Hematopoietic multipotent progenitor cell treated with erythropoietin and hydrocortisone succinate and interleukin-3 and kit ligand, for 6 days (in vitro differentiated cells): ENCODE measurements at places on chromosomes 5 and 9.

- no peak for DNase-seq
Observed at GRCh38 chr9:130450344-130451003, 5.7 kb downstream of the ASS1 start.

DNA sequence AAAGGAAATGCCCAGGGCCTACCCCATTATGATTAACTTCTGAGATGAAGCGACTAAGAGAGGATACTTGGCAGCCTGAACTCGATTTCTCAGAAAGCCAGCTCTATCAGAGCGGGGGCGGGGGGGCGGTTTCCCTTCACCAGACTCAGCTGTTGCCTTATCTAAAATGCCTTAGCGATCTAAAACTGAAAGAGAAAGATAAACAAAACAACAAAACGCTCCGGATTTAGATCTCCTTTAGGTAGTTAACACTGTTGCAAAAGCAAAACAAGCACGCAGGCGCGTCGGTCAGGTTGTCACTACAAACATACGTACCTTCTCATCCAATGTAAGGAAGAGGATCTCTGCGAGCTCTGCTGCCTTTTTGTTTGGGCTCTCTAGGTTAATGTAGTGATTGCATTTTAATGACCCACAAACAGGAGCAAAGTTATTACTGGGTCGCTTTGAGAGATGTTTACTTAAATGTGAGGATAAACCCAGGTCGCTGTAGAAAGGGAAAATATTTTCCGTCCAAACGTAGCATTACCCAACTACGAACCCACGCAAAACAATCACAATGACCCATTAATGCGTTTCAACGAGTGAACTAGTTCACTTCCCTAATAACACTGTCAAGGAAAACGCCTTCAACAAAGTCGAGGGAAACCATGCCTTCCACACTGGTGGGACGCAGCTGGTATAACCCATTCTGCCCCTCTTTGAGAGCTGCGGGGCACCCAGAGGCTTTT, 982 bp downstream of the EPB41L4A start:
- peak; percentile 86 for DNase-seq

DNA sequence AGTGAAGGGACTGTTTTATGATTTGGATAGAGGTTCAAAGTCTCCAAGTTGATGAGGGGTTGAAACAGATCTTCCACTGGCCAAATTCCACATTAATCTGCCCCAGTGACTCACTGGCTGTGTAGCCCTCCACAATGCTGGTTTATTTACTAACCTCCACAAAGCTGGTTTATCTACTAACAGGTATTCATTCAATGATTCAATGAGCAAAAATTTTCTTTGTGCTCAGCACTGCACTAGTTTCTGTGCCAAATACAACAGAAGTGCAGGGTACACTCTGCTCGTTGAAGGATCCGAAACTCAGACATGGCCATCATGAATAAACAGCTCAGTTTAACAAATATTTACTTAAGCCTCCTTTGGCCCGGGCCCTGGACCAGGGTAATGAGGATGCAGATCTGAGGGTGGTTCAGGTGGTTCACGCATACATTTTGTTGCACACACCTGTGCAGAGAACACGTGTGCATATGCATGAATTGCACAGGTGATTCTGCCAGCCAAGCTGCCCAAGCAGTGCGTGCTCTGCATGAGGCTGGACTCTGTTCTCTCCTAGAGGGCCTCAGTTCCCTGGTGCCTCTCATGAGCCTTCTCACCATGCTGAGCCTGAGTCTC, 71.0 kb downstream of the SH3PXD2B start:
- DNase-seq, result no peak

- DNase-seq, result no peak
Observed at GRCh38 chr9:15982182-15982581, 429.3 kb downstream of the CCDC171 start.

GRCh38 chr9:113524468-113524867, 60.9 kb downstream of the RGS3 start:
- DNase-seq, result no peak

- DNase-seq, result no peak
Observed at GRCh38 chr5:144191531-144191930, 20.9 kb downstream of the KCTD16 start.

DNA sequence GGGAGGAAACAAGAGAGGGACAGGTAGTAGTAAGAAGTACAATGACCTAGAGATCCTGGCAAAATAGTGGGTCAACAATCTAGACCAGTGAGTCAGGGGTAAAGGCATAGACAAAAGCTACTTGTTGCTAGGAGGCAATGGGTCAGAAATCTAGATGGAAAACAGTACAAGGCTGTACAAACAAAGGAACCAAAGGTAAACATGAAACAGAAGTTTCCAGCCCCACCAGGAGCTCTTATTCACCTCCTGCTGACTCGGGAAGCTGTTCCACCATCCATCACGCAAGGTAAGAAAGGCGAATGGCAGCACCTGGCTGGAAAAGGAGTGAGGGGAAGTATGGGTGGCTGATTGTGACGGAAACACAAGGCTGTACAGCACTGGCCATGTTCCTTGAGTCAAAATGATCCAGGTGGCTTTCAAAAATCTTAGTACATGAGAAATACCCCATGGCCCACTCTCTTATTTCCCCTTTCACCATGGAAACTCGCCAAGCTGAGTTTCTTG, 70.5 kb upstream of the RAI14 start:
- no peak for DNase-seq

DNA sequence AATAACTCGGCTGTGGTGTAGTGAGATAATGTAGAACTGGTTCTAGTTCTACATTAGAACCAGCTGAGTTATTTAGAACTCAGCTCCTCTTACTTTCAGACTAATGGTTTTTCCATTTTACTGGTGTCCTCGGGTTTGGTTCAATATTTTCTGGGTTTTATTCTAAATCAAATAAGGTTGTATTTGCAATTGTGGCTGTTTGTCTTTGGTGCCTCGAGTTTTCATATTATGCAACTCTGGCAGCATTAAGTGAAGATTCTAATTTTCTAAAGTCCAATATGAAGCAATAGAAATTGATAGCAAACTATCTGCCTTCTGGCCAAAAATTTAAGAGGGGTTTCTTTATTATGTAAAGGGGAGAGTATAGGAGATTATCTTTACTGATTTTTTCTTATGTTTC, 19.0 kb downstream of the C6 start:
- no peak for DNase-seq

DNA sequence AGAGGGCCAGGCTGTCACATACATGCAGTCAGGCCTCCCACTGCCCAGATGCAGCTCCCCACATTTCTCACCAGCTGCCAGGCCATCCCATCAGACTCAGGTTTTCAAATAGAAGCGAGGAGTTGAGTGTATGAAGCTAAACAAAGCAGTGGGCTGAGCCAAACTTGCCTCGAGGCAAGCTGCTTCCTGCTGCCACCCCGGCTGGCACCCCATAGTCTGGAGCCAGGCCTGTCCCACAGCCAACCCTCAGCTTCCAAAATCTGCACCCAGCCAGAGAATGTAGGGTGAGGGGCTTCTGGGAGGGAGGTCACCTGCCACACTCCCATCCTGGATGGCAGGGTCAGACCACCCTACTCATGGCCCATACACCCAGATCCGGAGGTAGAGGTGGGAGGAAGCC, 22.3 kb upstream of the ALDH1B1 start:
- no peak for DNase-seq

- no peak for DNase-seq
Observed at GRCh38 chr5:149951138-149951749, 6.7 kb upstream of the PDE6A start.

- no peak for DNase-seq
Observed at GRCh38 chr5:53411388-53411787, 69.0 kb upstream of the FST start.

DNA sequence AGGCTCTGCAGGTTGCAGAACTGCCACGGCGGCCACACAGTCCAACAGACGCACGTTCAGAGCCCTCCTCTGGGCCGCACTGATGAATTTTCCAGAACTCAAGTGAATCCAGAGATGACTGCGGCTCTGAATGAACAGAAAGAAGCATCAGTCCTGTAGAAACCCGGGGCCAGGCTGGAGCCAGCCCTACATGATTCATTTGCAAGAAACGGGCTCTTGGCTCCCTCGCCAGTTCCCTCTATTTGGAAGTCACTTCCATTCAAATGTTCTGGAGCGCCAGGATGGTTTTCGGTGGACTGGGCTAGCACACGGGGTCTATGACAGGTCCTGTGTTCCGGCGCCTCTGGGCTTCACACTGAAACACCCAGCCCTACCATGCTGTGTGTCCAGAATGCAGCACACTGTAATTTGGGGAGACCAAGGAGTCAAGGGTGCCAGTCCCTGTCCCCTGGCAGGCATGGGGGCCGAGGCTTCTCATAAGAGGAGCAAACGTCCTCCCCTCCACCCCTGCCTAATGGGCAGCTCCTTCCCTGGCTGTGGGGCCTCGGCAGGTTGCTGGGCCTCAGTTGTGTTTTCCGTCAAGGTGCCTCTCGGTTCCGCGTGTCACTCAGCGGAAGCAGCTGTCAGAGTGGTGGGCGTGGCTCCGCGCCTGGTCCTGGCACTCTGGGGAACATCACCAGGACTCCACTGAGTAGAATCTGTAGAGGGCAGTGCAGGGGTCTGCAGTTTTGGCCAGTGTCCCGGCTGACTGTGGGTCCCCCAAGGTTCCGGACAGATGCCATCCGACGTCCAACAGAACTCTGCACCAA, 18.1 kb upstream of the COL5A1 start:
- no peak for DNase-seq

GRCh38 chr5:110973510-110973909, 98.0 kb upstream of the TSLP start:
- DNase-seq, result no peak

DNA sequence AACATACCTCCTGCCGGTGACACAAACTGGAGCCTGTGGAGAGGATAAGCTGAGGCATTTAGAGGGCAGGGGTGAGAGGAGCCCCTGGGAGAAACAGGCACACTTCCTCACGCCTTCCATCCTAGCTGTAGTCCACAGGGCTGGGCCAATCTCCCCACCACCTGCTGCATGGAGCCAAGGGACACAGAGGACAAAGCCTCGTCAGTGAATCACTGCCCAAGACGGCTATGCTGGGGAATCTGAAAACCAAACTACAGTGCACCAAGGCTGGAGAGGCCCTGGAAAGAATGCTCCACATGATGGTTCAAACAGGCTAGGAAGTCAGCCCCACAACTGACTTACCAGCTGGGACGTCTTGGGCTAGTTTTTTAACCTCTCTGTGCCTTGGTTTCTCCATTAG, 57.0 kb downstream of the SHB start:
- DNase-seq, result no peak

GRCh38 chr9:36091026-36091953, 45.2 kb upstream of the GLIPR2 start:
- peak; percentile 12 for DNase-seq

- peak; percentile 8 for DNase-seq
Observed at GRCh38 chr9:110464321-110464720, 115.2 kb downstream of the SVEP1 start.

DNA sequence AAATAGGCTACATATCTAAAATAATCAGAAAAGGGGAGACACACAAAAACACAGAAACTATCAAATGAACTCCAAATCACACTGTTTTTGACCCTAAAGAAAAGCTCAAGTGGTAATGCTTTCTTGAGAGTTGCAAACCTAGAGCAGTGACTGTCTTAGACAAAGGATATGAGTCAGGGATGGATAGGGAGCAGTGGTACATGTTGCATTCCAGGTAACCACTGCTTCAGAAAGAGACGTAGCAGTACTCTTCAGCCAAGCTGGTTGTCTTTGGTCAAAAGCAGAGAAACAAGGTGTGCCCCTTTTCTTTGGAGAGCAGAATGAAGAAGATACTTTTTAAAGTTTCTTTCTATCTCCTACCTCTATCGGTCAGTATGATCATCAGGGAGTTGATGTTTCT, 1003.6 kb downstream of the CDH9 start:
- DNase-seq, result no peak

DNA sequence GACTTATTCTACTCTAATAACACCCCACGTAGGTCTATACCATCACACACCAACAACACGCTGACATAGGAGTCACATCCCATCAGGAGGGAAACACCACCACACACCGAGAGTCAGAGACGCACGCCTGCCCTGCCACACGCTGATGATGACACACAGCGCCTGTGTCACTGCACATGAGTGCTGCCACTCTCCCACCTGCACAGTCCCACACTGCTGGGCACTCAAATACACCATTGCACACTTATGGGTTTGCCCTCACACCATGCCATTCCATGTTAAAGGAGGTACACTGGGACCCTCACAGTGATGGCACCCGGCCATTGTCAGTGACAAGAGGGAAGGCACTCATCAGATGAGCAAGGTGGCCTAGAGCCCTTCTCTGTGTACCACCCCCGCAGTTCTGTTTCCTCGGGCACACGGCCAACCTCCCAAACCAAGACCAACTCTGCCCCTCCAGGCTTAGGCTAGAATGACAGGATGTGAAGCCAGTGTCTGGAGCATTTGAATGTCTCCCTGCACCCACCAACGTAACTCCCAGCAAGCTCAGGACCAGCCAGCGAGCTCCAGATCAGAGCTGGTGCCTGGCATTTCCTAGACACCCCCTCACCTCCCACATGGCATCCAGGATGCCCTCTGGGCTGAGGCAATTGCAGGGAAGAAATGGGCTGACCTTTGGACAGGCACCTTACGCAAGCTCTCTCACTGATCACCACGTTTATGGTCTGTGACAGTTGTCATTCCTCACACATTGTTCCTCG, 3.6 kb upstream of the CPLX2 start:
- DNase-seq, result peak; percentile 46

DNA sequence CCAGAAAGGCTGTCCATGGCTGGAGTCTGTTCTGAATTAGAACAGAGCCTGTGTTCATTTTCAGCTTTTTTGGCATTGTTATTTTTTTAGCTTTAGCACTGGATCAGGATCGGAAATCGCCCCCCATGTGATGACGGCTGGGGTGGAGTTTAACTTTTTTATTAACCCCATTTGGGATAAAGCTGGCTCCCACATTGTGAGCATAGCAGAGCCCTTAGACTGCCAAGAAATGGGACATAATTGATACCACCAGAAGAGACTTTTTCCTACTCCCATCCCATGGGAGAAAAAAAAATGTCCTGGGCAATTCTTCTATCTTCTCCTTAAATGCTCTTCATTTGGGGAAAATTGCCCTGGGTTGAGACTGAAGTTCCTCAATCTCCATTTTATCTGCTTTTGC, 52.4 kb downstream of the SLIT3 start:
- no peak for DNase-seq
